Urinary bladder (tissue), 4 donors: ENCODE measurements at places on chromosomes 5 and 9. TPM values are rescaled to one million over a fixed set of nuclear protein-coding genes. Genes with fewer than 3 reads are reported as not detected.

- DNase-seq, result no peak
Observed at GRCh38 chr5:169921384-169921783, 58.9 kb downstream of the INSYN2B start.

DNA sequence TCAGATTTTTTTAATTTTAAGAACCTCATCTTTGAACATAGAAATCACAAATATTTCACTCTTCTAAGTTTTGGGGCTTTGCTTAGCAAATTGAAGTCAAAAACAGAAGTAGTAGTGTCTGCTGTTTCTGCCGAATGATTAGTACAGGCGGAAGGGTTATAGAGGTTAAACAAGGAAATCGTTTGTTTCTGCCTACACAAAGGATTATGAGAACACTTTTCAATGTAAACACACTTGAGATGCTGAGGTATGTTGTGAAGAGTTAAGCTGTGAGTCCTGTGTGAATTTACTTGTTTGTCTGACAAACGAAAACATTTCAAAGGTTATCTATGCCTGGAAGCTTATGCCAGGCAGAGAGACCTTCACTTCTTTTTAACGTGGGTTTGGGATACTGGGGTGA, 224.8 kb downstream of the CETN3 start:
- no peak for DNase-seq

DNA sequence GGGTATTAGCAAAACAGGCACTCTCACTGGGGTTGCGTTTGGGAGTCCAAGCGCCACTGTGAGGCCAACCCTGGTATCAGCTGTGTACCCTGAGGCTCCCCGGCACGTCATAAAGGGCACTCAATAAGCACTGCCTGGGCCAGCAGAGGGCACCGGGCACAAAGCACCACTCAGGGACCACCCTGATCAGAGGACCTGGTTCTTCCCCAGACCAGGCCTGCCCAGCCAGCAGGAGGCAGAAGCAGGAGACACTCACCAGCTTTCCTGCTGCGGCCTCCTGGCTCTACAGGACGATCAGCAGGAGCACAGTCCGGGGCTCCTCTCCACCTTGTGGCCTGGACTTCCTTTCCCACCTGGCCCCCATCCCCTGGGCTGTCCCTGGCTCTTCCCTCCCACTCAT, 12.6 kb downstream of the MGAT1 start:
- DNase-seq, result no peak

DNA sequence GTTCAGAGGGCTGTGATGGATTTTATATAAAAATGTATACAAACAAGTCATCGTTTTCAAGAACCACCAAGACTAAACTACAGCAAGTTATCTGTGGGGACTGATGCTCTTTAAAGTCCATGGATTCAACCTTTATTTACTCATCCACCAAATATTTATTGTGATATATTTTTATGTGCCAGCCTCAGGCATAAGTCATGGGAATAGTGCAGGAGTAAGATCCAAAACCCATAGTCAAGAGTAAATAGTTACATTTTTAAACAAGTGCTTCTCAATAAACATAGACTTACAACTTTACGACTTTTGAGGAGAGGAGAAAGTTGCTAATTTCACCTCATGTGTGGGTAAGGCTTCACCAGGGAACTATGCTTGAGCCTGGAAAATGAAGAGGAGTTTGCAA, 24.6 kb downstream of the MACIR start:
- DNase-seq, result no peak

- DNase-seq, result no peak
Observed at GRCh38 chr9:124222918-124223720, 34.6 kb upstream of the NEK6 start.

GRCh38 chr9:33860200-33860871, 43.4 kb downstream of the UBE2R2 start:
- DNase-seq, result no peak

- DNase-seq, result no peak
Observed at GRCh38 chr5:138264183-138264582, 10.2 kb downstream of the GFRA3 start.

Gene TAS2R1
- total RNA-seq, result not detected

DNA sequence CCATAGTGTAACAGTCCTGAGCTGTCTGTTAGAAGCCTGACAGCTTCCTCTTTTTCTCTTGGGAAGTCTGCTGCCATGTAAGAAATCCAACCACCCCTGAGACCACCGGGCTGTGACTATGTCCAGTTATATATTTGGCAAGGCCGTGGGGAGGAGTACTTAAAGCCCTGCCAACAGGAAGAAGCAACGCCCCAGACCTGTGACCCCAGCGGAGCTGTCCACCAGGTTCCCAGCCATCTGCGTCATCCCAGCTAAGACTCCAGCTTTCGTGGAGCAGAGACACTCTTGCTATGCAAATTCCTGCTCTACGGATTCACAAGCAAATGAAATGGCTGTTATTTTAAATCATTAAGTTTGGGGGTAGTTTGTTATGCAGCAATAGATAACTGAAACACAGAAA, 417.3 kb downstream of the TLE4 start:
- DNase-seq, result no peak

DNA sequence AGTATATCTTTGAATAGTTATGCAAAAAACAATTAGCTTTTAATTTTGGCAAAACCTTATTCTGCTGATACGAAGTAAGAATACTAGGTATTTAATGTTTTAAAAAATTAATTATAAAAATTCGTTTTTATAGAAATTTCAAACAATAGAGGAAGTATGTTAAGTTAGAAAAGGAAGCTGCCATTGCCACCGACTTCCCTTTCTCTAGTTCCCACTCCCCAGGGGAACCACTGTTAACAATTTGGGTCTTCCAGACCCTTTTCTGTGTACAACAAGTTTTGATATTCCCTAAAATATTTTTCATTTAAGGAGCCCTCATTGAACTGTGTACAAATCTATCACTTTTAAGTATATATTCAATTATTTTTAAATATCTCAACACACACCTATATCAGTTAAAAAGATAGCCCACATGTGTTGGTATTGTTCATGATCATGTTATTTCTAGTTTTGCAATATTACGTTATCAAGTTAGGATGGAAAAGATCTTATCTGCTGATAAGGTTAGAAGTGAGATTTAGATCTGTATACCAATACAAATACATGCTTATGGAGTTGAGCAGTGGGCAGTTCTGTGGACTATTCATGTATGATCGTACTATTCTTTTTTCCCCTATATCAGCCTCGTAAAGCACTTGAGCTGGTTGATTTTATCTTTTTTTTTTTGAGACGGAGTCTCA, 25.9 kb downstream of the NDFIP1 start:
- no peak for DNase-seq

Gene TXNDC8
- not detected for total RNA-seq

DNA sequence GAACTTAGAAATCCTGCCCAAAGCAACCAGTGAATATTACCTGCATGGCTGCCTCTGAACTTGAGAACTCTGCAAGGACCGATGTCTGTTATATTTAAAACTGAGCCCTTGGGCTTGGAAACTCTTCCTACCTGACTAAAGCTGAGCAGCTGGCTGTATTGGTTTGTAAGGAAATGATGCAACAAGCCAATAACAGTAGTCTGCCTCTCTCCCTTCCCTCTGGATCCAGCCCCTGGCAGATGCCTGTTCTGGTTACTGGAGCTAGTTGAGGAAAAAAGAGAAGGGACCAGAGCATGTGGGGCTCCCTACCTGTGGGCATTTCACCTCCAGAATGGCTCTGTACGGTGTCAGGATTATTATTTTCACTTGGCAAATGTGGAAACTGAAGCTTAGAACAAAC, 34.7 kb downstream of the SH3RF2 start:
- no peak for DNase-seq
